ENCODE measurements at places on chromosomes 2 and 18.

DNA sequence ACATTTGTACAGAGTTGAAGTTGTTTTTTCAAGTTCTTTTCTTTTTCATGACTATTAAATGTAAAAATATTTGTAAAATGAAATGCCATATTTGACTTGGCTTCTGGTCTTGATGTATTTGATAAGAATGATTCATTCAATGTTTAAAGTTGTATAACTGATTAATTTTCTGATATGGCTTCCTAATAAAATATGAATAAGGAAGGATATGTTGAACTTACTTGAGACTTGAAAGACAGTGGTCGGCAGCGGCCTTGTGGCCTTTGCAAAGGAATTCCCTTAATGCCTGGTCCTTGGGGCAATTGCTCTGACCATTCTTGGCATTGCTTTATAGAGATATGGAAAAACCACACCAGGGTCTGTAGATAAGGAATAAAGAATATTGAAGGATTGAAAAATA lies 25.9 kb upstream of the TMEM87B start:
- no peak for DNase-seq

DNA sequence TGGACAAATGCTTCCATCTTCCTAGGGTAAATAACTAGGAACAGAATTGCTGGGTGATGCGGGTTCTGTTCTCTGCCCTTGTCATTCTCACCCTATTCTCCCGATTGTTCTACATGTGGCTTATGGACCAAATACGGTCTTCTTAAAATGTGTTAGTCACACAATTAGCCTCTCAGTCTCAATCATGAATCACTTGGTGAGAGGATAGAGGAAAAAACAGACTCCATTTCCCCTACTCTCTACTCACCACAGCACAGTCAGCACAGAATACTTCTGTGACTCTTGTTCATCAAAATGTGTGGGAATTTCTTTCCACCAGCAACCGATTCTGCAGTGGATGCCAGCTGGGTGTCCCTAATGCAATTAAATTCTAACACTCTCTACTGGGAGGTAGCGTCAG lies 125.2 kb downstream of the SH3BP4 start:
- DNase-seq, result no peak

GRCh38 chr2:16311521-16312440 lies 353.9 kb downstream of the CYRIA start:
- DNase-seq, result no peak

DNA sequence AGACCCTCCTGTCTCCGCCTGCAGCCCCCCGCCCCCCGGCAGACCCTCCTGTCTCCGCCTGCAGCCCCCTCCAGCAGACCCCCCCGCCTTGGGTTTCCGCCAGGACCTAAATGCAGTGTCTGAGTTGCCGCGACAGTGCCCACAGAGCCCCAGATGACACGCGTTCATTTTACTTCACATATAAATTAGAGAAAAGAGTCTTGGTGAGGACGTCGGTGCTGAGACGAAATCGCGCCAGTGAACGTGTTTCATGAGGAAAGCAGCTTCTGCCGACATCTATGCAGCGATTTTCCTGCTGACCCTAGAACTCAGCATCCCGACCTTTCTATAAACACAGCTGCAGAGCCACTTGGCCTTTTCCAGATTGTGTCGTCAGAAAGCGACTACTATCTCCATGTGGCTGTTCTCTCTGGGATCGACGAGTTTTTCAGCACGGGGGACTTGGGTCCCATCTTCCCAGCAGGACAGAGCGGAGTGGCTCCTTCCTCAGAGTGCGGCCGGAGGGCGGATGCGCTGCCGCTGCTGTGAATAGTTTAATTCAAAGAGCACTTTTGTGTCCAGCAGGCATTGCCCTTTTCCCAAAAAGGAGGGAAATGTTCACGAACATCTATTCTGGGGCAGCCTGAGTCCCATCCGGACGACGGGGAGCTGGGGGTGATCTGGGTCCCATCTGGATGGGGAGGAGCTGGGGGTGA lies 136.7 kb downstream of the NFATC1 start:
- peak; percentile 35 for DNase-seq

DNA sequence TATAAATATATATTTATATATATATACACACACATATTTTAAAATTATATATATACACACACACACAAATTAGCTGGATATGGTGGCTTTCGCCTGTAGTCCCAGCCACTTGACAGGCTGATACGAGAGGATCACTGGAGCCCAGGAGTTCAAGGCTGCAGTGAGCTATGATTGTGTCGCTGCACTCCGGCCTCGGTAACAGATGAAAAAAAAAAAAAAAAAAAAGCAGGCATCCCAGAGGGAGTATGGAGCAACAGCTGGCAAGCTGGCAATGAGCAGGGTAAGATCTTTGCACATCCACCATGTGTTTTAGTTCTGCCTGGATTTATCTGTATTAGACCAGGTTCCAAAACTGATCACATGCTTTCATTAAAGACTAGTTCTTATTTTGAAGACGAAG lies 170.1 kb downstream of the MAP2 start:
- no peak for DNase-seq

DNA sequence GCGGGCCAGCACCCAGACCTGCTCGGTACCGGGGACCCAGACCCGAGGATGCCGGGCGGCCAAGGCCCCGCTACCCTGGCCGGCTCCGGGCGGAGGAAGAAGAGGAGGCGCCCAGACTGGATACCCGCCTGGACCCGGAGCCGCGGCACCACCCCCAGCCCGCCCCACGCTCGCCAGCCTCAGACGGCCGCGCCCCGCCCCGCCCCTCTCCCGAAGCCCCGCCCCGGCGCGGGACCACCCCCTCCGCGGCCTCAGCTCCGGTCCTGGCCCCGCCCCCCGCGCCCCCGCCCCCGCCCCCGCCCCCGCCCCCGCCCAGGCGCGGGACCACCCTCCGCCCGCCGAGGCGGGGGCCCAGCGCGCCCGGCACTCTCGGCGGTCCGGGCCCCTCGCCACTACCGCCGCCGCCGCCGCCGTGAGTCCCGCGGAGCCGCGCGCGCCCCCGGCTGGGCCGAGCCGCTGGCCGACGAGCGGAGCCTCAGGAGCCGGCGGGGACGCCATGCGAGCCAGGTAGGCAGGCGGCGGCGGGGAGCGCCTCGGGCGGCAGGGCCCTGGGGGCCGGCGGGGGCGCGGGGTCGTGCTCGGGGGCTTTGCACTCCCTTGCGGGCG lies at the start of gene SH3BP4:
TSS of gene SH3BP4 (plus strand) at position 354 of the 606 bp plus-strand sequence. CDS start 82,986 bp downstream, outside the sequence.
- peak; percentile 92 for DNase-seq

DNA sequence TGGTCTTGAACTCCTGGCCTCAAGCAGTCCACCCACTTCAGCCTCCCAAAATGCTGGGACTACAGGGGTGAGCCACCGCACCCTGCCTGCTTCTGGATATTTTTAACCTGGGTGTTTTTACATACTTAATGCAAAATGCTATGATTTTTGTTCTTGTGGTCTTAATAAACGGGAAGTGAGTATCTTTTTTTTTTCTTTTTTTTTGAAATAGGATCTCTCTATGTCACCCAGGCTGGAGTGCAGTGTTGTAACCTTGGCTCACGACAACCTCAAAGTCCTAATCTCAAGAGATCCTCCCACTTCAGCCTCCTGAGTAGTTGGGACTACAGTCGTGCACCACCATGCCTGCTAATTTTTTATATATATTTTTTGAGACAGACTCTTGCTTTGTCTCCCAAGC lies 19.2 kb upstream of the ASXL2 start:
- DNase-seq, result no peak
